PC-9 (cell line): ENCODE measurements at places on chromosomes 5 and 9. TPM values are rescaled to one million over a fixed set of nuclear protein-coding genes. Genes with fewer than 3 reads are reported as not detected.

DNA sequence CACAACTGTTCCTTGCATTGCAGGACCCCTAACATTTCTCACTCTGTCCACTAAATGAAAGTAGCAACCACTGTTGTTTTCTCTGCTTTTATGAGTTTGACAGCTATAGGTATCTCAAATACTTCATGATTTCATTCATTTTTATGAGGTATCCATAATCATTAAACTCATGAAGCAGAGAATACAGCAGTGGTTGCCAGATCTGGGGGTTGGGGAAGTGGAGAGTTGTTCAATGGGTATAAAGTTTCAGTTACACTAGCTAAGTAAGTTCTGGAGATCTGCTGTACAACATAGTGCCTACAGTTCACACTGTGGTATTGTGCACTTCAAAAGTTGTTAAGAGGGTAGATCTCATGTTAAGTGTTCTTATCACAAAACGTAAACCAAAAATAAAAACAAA, 23.4 kb upstream of the CAMK4 start:
- no peak for DNase-seq

DNA sequence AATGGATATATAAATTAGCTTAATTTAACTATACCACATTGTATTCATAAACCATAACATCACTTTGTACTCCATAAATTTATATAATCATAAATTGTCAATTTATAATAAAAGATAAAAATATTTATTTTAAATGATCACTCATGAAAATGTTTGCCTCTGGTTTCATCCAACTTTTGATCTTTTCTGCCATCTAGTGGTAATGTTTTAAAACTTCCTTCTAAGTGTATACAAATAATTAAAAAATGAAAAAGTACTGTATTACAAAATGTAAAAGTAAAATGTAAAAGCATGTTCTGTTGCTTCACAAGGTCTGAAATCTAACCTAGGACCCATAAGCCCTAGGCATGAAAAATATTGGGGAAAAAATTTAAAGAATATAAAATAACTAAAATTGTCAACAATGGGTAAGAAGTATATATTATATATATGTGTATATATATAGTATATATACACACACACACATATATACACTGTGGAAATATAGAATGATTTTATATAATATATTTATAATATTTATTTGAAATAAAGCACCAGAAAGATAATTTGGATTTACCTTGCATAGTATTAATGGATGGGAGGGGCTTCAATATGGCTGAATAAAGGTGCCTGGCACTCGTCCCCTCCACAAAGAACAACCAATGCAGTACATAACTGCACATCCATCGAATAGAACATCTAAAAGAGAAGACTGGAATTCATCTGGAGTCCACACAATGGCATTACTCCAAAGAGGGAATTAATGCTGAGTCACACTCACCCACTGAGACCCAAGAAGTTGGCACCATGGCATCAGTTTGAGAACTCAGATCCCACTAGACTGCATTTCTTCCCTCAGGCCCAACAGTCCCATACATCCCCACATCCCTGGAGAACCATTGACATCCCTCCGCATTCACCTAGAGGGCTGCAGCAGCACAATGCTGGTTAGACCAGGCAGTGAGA, 32.5 kb downstream of the ANXA1 start:
- DNase-seq, result no peak

- DNase-seq, result no peak
Measured at GRCh38 chr5:1709171-1709803, 90.3 kb downstream of the MRPL36 start.

DNA sequence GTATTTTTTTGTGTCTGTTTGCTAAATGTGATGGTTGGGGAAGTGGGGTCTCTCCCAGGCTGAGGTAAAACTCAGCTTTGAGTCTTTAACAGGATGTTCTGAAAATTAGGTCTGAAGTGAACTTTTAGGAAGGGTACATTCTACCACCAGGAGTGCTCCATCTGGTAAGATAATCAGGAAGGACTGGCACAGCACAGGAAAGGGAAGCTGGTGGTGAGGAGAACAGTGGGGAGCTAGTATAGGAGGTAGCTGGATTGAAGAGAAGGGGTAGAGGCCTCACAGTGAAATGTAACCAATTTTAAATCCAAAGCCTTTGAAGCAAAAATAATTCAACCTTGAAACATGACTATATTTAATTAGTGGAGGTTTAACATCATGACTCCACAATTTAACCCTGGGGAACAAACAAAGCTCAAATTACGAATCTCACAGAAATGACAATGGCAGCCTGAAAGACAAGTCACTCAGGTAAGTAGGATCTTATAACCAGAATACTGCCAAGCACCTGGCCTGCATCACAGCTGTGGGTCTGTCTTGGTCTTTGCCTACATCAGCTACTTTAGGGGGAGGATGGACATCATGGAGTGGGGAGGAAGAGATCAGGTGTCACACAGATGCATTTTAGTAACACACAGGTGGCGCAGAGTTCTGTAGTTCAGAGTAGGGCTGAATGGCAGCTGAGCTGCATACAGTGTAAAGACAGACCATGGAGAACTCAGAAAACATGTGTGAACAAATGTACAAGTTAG, 445.3 kb downstream of the DMRT2 start:
- DNase-seq, result no peak

The CRHBP gene
- total RNA-seq, result not detected in 2 replicates

DNA sequence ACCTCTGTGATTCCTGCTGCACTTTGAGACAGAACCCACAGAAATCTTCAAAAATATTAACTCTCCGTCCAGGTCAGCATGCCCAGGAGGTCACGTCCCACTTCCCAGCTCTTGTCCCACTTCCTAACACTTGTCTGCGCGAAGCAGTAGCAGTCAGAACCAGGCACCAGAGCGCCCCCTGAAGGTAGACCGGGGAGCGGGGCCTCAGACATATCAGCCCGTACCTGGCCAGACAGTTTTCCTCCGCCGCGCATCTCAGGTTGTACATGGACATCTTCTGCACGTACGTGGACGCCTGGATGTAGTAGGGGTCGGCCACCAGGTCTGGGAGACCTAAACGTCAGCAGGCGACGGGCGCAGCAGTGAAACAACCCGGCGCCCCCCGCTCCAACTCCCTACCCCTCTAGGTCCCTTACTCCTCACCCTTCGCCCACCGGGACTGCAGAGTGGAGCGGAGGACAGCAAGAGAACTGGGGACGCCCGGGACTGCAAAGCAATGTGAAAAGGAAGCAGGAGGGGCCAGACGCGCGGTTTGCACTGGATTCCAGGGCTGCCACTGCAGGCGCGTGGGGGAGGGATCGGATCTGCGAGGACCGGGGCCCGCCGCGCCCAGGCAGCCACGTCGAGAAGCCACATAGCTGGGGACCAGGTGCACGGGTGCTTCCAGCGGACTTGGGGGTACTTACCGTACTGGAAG, 1.2 kb downstream of the LOX start:
- DNase-seq, result peak; percentile 71

The ADRA1B gene
- 4.6 and 6.0 TPM in 2 replicates for total RNA-seq

- DNase-seq, result no peak
Measured at GRCh38 chr9:77454663-77455062, 193.5 kb downstream of the GNA14 start.

DNA sequence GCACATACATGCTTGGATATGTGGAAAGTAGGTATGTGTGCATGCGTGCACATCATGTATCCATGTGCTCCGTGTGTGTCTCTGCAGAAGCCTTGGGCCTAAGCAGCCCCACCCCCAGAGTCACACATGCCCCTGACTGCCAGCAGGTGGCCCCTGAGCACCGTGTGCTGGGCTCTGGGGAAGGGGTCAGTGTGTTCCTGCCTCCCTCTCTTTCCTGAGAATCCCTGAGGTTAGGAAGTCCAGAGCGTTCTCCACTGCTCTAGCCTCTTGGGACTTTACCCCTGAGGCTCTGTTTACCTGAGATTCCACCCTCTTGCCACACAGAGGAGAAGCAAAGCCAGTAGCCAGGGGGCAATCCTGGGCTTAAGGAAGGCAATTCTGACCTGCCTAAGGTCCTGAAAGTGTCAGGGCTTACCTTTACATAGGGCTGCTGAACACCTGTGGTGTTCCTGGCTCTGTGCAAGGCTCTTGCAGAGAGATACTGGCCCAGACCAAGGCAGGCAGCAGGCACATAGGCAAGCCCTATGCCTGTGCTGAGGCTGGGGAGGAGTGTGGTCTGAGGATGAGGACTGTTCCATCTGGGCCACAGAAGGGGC, 207.3 kb downstream of the TMEM38B start:
- peak; percentile 73 for DNase-seq

DNA sequence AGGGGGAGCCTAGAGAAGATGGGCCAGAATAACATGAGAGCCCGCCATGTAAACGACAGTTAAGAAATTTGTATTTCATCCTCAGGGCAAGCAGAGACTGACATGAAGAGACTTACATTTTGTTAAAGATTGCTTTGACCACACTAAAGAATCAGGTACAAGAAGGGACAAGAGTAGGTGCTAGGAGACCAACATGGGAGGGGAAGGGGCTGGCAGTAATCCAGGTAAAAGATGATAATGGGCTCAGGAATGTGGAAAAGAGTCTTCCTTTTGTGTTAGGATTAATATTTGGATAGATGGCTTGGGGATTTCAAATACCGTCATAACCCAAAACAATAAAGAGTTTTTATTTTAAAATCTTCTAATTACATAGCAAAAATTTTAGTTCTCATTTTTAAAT, 137.3 kb downstream of the ZNF462 start:
- no peak for DNase-seq

- DNase-seq, result no peak
Measured at GRCh38 chr5:81363093-81363871, 30.7 kb downstream of the ACOT12 start.

DNA sequence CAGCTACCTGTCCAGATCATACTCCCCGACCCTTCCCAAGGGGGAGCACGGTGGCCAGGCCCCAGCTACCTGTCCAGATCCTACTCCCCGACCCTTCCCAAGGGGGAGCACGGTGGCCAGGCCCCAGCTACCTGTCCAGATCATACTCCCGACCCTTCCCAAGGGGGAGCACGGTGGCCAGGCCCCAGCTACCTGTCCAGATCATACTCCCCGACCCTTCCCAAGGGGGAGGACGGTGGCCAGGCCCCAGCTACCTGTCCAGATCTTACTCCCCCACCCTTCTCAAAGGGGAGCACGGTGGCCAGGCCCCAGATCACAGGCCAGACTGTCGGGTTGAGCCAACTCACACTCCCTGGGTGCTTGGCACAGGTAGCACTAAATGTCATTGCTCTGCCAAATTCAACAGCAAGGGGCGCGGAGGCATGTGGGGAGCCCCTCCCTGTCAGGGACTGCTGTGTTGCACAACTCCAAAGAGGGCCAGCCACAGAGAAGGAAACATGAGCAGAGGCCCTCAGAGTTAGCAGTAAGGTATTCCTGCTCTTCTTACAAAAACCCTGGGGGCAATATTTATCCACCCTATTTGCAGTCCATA, 136.9 kb downstream of the OLFM1 start:
- no peak for DNase-seq

DNA sequence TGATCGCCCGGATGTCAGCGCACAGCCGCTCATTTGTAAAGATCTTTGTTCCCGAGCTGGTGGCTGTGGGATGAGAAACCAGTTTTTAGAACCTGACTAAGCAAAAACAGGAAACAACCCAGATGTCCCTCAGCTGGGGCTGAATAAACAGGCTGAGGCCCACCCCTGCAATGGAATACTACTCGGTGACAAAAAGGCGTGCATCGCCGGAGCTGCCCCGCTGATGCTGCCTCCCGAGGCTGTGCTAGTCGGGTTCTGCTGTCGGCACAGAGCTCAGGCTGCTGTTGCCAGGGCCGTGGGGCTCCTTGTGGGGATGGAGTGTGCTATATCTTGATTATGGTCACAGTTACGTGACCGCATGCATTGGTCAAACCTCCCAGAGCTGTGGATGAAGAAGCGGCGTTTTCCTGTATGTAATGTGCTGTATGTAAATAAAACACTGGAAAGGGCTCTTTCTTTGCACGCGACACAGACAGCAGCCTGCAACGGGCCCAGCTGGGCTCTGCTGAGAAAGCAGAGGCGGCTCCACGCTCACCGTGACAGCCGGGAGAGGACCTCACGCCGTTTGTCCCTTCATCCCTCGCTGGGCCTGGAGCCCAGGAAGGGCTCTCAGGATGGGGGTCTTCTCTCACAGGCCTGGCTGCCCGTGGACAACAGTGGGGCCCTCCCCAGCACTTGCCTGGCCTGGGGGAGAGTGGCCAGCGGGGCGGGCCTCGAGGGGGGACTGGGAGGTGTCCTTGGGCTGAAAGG, 51.5 kb upstream of the RNU6ATAC start:
- DNase-seq, result no peak

GRCh38 chr9:97990259-97990658, 7.1 kb downstream of the ANP32B start:
- DNase-seq, result peak; percentile 27

DNA sequence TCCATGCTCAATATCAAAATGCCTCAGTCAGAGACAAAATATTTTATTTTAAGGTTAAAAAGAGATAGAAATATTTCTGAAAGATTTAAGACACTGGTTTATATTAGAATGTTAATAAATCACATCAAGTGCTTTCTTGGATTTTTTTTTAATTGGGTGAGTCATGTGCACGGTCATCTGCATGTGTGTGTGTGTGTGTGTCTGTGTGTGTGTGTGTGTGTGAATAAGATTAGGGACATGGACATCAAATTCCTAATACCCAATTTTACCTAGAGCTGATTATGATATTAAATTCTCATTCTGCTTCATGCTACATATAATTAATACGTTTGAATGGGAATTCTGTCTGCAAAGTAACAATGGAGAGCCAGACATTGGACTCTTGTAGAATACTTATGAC, 122.9 kb downstream of the BASP1 start:
- DNase-seq, result no peak

DNA sequence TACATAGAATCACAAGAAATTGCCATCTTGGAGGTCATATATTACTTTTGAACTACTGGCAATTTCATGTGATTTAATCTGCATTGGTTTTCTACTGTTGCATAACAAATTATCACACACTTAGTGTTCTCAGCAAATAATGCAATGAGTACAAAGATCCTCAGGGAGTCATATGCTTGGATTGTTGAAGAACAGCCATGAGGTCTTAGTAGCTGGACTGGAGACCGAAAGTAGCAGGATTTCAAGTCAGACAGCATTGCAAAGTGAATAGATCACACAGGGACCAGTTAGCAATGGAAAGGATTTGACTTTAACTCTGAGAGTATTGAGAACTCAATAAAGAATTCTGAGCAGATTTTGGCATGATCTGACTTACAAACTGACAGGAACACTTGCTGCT, 32.2 kb upstream of the FRMD3 start:
- DNase-seq, result peak; percentile 97

- no peak for DNase-seq
Measured at GRCh38 chr9:84744195-84744594, 74.7 kb downstream of the NTRK2 start.

The ALDOB gene
- not detected in 2 replicates for total RNA-seq

- no peak for DNase-seq
Measured at GRCh38 chr5:78799266-78800017, 150.9 kb upstream of the LHFPL2 start.

GRCh38 chr5:134371834-134372340, 518 bp downstream of the UBE2B start:
- DNase-seq, result peak; percentile 68

- no peak for DNase-seq
Measured at GRCh38 chr5:179114756-179115155, 54.6 kb downstream of the ZNF354C start.

The IFNE gene
- total RNA-seq, result 3.5 and 4.7 TPM in 2 replicates

The FOXD1 gene
- 4.0 and 4.1 TPM in 2 replicates for total RNA-seq

The BARHL1 gene
- not detected in 2 replicates for total RNA-seq

The FCN1 gene
- total RNA-seq, result not detected in 2 replicates
